ENCODE measurements at places on chromosomes 4 and X.

DNA sequence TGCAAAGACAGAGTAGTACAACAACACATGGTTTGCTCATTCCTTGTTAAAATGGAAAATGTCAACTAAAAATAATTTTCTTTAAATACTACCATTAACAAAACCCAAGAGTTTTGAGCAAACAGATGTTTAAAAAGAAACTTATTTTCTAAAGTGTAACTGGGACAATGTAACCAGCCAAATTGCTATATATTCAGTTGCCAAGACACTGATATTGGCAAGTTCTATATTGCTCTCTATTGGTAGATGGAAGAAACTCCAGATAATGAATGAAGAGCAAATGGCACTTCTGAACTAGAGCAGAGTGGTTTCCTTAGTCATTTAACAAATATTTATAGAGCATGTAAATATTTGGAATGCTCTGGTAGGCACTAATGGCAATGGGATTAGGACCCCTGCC is 966.2 kb downstream of the RPA4 start:
- DNase-seq = no peak

- DNase-seq = no peak
These were observed 2.5 kb downstream of the CCNI start for GRCh38 chr4:77073106-77073809.

DNA sequence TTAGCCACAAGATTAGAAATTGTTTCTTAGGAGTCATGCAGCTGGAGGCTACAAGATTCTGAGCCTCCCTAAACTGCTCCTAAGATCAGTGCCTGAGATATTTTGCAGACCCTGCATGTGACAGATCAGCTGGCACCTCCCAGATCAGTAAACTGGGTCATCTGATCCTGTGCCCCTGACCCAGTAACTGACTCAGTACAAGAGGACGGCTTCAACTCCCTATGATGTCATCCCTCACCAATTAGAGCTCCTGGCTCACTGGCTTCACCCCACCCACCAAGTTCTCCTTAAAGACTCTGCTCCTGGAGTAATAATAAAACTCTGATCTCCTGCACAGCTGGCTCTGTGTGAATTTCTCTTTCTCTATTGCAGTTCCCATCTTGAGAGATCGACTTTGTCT is 45.4 kb upstream of the PNPLA4 start:
- DNase-seq = no peak

- DNase-seq = no peak
These were observed 214.5 kb upstream of the TACR3 start for GRCh38 chr4:103934178-103934789.

GRCh38 chr4:10599574-10599973 is 85.0 kb downstream of the CLNK start:
- DNase-seq = no peak

- no peak for DNase-seq
These were observed 1.6 kb downstream of the FAM47A start for GRCh38 chrX:34130501-34130900.

GRCh38 chr4:3644849-3645627 is 112.8 kb upstream of the LRPAP1 start:
- no peak for DNase-seq

- no peak for DNase-seq
These were observed 126.9 kb downstream of the MAML3 start for GRCh38 chr4:140027101-140027500.

GRCh38 chrX:137852502-137852901 is 286.6 kb downstream of the ZIC3 start:
- DNase-seq = no peak

GRCh38 chrX:122868631-122869030 is 315.4 kb upstream of the GRIA3 start:
- DNase-seq = no peak

GRCh38 chr4:4990857-4991540 is 28.3 kb downstream of the CYTL1 start:
- DNase-seq = no peak
